ENCODE measurements at places on chromosomes 6 and 20.

DNA sequence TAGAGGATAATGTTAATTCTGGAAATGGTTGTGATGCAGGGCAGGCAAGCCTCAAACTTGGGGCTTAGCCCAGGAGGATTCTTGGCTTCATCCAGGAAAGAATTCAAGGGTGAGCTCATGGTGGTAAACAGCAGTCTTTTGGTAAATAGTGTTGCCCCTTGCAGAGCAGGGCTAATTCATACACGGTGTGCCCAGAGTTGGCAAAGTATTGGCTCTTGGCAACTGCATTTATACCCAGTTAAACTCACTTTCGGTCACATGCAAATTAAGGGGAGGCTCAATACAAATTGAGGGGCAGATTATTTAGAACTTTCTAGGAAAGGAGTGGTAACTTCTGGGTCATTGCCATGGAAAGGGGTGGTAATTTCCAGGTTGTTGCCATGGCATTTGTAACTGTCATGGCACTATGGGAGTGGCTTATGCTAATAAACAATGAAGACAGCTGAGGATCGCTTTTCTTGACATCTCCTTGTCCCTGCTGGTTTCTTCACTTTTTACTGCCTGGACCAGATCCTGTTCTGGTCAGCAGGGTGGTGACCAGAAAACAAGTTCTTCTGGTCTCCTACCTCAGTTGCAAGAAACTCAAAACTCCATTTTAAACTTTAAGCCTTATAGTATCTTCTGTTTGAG lies 3.9 kb upstream of the OTOR start:
- DNase-seq, result no peak

GRCh38 chr20:634148-634925 lies 18.7 kb downstream of the SRXN1 start:
- DNase-seq, result no peak

DNA sequence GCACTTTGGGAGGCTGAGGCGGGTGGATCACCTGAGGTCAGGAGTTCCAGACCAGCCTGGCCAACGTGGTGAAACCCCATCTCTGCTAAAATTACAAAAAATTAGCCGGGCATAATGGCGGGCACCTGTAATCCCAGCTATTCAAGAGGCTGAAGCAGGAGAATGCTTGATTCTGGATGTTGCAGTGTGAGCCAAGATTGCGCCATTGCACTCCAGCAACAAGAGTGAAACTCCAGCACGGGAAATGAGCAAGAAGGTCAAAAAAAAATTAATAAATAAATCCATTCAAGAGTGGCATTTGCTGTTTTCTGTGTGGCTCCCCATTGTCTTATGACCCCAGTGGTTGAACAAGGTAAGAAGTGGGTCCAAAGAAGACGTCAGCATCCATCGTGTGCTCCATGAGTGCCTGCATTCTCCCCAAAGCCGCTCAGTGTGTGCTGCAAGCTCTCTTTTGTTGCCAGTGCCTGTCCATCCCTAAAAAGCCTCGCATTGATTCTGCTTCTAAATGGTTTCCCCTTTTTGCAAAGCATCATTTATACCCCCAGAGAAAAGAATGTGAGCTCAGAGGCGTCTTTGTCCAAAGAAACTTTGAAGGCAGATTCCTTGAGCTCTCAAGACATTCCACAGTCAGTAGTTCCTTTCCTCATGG lies 38.8 kb upstream of the MAP3K4 start:
- no peak for DNase-seq

- no peak for DNase-seq
Measured at GRCh38 chr6:33566182-33567084, 13.6 kb downstream of the BAK1 start.

GRCh38 chr6:105988812-105989577 lies 97.1 kb upstream of the PRDM1 start:
- DNase-seq, result no peak

DNA sequence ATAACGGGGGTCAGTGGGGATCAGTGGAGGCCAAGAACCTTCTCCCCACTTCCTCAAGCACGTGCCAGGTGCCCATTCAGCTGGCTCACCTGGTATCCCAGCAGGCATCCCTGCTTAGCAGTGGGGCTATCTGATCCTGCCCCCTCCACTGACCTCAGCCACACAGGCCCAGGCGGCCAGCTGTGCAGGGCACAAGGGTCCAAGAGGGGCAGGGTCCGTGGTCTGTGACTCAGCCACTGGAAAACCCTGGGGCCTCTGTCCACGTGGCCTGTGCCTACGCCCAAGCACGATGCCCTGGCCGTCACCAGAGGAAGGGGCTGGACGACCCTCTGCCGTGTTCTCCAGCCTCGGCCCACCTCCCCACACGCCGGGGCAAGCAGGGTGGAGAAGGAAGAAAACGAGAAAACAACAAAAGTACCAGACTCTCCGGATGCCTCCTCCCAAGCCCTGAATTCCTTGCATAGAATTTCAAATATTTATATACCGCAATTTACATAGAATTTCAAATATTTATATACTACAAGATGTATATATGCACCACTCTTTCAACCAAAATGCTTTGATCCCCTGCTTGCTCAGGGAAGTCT lies 12.1 kb downstream of the PXDC1 start:
- no peak for DNase-seq

GRCh38 chr6:137269803-137270202 lies 50.6 kb upstream of the IFNGR1 start:
- DNase-seq, result no peak

DNA sequence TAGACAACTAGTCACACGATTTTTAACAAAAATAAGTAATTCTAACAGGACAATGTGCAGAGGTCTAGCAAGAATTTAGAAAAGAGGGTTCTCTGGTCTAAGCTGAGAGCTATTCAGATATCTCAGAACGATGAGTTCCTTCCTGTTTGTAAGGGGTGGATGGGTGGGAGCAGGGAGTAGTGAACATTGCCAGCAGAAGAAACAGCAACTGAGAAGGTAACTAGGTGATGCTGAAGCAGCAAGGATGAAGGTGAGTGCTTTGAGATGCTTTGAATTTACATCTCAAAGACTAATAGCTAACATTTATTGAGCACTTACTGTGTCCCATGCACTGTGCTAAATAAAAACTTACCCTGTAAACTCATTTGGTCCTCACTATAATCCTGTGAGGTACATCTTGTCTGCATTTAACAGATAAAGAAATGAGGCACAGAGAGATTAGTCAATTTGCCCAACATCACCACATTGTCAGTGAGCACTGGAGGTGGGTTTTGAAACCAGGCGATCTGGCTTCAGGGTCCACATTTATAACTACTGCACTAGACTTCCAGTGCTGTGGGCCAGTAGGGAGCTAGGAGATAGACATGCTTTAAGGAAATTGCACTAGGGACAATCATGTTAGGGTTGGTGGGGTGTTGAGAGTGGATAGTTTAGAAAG lies 15.7 kb downstream of the BRD2 start:
- DNase-seq, result no peak

DNA sequence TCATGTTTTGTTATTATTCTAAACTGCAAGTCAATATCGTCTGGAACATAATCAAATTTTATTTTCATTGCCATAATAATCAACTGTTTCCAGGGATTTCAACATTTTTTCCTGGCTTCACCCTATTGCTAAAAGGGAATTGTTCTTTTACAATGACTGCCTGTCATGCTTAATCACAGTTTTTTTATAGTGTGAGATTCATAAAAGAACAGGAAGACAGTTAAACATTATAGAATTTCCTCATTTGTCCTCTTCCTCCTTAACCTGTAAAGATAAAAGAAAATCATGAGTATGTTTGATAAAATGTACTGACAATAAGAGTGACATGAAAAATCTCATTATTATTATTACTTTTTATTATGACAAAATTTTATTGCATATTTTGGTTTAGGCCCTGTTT lies 73.3 kb upstream of the CENPW start:
- DNase-seq, result no peak

DNA sequence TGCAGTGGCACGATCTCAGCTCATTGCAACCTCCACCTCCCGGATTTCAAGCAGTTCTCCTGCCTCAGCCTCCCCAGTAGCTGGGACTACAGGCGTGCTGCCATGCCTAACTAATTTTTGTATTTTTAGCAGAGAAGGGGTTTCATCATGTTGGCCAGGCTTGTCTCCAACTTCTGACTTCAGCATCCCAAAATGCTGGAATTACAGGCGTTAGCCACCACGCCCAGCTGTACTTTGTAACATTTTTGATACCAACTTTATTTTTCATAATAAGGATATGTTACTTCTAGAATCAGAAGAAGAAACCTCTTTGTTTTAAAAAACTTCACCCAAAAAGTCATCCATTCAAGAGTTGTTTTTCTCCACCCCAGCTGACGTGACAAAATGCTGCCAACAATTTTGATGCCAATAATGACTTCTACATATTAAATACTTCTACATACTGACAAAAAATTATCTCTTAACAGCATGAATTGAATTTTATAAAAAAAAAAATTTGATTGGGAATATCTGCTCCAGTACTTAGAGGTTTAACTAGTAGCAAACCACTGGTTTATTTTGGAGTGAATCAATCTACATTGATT lies 22.5 kb upstream of the PRIM2 start:
- no peak for DNase-seq

GRCh38 chr20:49672096-49672664 lies 41.5 kb downstream of the B4GALT5 start:
- no peak for DNase-seq

- no peak for DNase-seq
Measured at GRCh38 chr6:13696226-13696625, 15.4 kb downstream of the RANBP9 start.

- DNase-seq, result no peak
Measured at GRCh38 chr6:105301756-105302616, 100.9 kb downstream of the PREP start.

GRCh38 chr6:33856655-33857054 lies 52.9 kb upstream of the MLN start:
- no peak for DNase-seq

DNA sequence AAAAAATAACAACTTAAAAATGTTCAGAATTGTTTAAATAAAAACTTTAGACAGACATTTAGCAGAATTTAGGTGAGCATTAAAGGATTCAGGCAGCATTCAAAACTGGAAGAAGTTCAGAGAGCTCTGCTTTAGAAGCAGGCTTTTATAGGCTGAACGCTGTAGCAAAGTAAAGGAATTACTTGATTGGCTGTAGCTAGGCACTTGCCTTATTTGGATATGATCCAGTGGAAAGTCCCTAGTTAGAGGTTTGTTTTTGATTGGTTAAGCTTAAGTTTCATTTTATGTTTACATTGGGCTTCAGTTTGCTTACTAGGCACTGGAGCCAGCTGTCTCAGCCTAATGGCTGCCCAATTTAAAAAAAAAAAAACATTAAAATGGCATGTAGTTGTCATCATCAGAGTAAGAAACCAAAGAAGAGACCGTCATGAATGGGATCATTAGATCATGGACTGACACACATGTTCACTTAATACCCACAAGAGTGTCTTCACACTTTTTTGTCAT lies 65.1 kb downstream of the CBFA2T2 start:
- no peak for DNase-seq

- DNase-seq, result no peak
Measured at GRCh38 chr20:1296922-1297321, 30.8 kb downstream of the SNPH start.

- no peak for DNase-seq
Measured at GRCh38 chr6:34332251-34333198, 59.9 kb downstream of the NUDT3 start.

DNA sequence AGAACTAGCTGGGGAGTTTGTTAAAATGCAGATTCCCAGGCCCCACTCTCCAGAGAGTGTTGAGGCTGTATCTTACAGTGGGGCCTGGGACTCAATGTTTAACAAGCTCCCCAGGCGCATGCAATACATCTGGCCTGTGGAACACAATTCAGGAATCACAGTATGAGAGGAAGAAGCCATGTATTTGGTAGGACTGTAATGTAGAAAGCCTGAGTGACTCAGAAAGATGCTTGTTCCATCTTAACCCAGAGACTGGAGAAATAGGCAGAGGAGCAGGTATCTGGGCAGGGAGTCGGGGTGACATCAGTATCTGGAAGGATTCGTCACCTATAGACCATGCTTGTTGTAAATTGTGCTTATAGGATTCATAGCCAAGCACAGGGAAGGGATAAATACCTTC lies 90.5 kb downstream of the UNC5CL start:
- no peak for DNase-seq

DNA sequence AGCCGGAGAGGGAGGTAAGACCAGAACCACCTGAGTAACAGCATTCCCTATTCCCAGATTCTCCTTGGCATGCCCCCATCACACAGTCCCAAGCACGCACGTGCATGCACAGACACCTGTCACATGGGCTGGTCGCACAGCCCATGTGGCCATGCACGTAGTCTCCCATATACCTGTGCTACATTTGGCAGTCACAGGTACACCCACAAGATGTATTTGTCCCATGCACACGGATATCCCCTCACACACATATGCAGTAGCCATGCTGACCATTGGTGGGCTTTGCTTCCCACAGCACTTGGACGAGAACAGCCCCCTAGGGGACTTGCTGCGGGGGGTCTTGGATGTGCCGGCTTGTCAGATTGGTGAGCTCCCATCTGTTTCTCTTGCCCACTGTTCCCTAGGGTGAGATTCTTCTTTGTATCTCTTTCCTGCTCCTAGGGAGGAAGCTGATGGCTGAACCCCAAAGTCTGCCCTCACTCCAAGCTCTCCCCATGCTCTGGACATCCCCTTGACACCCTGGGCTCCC lies 31.9 kb downstream of the PLCG1 start:
- DNase-seq, result no peak

GRCh38 chr6:162222521-162222920 lies 505.0 kb downstream of the PRKN start:
- DNase-seq, result no peak

GRCh38 chr20:257419-257818 lies at the start of gene DEFB132:
DEFB132 (plus strand) TSS chr20:257724; CDS start chr20:257779, 55 bp downstream.
- no peak for DNase-seq

DNA sequence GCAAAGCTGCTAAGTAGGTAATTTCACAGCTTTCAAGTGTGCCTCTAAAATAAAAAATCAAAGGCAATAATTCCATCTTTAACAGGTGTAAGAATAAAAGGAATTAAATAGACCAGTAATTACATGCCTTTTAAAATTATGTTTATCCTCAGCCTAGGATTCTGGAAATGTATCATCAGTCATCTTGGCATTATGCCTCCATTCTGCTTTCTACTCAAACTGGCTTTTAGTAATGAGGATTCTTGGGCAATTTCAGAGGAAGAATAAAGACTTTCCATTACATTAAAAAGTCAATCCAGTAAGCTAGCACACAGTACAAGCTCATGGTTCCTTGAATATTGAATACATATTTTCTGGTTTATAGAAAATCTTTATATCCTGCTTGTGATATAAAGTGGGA lies 44.7 kb downstream of the GSTA2 start:
- no peak for DNase-seq

DNA sequence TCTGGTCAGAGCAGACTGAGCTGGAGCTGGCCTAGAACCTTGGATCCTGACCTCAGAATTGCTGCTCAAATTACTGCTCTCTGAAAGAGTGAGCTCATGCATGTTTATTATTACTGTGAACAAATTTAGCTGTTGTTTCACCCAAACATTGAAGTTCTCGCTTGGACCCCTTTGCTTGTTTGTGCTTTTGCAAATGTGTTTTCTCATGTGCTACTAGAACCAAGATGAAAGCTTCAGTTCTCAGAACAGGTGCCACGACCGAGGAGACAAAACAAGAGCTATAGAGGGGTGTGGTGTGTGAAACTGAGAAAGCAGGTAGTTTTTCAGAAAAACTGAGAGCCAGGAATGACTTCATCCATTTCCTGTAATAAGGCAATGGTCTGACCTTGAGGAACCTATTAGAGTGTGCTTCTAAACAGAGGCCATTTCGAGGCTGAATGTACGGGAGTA lies 50.0 kb upstream of the ESR1 start:
- DNase-seq, result no peak

GRCh38 chr6:5300206-5300764 lies 39.0 kb downstream of the FARS2 start:
- no peak for DNase-seq

All from endothelial cell (in vitro differentiated cells).